ENCODE measurements at places on chromosomes 16 and 17.

DNA sequence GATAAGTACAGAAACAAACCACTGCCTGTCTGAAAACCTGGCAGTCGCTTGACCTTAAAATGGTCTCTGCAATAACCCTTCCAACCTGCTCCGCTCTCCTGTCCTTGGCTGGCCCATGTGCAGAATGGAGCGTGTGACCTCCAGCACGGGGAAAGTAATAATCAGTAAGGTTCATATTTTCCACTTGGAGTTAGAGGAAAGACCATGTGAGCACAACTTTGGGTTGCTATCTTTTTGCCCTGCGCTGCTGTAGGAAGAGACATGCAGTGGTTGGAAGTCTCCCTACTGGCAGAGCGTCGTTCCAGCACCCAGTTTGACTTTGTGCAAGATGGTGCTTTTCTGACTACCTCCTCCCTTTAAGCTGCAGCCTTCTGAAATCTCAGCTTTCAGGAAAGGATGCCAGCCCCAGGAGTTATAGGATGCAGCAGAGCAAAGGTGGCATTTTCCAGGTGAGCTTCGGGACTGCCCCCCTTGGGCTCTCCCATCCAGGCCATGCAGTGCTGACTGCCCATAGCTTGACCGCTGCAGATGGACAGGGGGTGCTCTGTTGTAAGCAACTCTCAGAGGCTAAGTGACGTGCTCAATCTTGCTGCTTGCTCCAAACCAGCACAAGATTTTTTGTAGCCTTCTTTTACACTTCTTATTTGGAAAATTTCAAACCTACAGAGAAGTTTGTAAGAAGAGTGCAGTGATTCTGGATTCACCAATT is 110.7 kb upstream of the NOL11 start:
- DNase-seq: no peak

DNA sequence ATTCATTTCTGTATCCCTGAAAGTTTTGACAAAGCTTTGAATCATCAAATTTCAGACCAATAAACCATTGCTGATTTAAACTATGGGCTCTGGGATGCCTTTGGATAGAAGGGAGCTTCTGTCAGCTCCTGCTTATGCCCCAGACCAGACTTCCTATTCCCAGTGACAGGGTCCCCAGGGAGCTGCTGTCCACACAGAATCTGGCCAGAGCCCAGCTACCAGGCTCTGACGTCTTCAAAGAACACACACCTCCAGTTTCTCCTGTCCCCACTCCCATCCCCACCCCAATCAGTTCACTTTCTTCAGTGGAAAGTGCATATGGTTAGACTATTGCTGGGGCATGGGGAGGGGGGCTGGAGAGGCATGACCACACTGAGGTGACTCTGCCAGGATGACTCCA is 51.6 kb upstream of the SREBF1 start:
- DNase-seq: no peak

- no peak for DNase-seq
Measured at GRCh38 chr17:65219124-65219523, 82.0 kb downstream of the RGS9 start.

DNA sequence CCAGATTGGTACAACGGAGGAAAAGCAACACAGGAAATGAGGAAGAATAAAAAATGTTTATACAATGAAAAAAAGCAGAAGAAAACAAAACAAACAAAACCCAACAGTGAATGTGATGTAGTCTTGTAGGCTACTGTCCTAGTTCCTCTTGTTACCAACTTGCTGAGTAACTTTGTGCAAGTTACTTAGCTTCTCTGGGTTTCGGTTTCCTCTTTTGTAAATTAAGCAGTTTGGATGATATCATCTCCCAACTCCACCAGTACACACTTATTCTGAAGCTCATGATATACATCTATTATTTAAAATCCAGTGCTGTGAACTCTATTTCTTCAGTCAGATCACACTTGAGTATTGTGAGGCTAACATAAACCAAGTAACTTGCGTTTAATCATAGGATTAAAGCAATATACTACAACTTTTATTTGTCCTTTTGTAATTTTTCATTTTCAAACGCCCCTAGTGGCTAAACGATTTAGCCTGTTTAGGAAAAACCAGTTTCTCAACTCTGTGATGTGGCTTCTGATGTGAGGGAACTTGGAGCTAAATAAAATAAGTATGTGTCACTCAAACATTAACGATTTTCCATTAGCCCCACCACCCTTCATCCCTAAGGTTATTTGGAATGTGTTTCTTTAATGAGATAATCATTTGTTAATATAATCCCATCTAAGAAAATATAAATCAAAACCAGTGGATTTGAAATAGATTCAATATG is 1.4 kb upstream of the UNK start:
- no peak for DNase-seq

GRCh38 chr16:79429381-79430190 is 171.0 kb downstream of the MAF start:
- no peak for DNase-seq

DNA sequence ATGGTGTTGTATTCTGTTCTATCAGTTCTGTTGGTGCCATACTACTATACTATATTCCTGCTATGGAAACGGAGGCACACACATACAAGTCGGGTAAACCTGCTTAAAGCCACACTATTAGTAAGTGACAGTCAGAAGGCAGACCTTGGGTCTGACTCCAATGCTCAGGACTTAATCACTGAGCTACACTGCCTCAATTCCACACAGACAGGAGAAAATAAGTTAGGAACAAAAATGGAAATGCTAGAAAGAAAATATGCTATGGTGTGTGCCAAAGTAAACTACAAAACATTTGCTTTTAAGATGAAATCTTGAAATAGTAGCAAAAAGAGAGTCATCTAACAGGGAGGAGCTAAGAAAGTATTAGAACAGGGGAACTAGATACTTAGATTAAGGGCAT is 48.1 kb downstream of the MYO1D start:
- DNase-seq: no peak

GRCh38 chr16:66486199-66486772 is 59.2 kb downstream of the BEAN1 start:
- DNase-seq: no peak

GRCh38 chr16:50455288-50455845 is 86.6 kb upstream of the BRD7 start:
- DNase-seq: no peak

GRCh38 chr17:31293581-31293980 is 3.5 kb downstream of the OMG start:
- no peak for DNase-seq

- no peak for DNase-seq
Measured at GRCh38 chr17:12365805-12366204, 299.9 kb upstream of the MYOCD start.

Measured in stimulated activated naive CD4-positive, alpha-beta T cell treated with Interleukin-2 at 50 U/mL for 16 hours (primary cell).